Type B pancreatic cell (in vitro differentiated cells): ENCODE measurements at places on chromosomes 4 and X. TPM values are rescaled to one million over a fixed set of nuclear protein-coding genes. Genes with fewer than 3 reads are reported as not detected.

LDOC1 gene
- 48.7 and 52.1 TPM in 2 replicates for total RNA-seq

CLGN gene
- total RNA-seq: 3.0 and 6.4 TPM in 2 replicates

DNA sequence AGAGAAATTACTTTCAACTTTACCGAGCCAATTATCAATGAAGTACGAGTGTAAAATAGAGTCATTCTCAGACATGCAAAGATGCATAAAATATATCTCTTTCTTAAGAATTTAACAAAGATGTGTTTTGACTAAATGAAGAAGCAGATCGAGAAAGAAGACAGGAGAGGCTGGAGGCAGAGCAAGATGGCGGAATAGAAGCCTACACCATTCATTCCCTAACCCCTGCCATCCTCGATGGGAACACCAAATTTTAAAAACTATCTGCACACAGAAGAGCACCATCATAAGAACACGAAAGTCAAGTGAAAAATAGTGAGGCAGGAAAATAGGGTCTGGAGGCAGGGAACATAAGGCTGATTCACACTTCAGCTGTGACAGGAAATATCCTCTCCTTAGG lies 35.0 kb downstream of the CCDC158 start:
- DNase-seq: no peak

DNA sequence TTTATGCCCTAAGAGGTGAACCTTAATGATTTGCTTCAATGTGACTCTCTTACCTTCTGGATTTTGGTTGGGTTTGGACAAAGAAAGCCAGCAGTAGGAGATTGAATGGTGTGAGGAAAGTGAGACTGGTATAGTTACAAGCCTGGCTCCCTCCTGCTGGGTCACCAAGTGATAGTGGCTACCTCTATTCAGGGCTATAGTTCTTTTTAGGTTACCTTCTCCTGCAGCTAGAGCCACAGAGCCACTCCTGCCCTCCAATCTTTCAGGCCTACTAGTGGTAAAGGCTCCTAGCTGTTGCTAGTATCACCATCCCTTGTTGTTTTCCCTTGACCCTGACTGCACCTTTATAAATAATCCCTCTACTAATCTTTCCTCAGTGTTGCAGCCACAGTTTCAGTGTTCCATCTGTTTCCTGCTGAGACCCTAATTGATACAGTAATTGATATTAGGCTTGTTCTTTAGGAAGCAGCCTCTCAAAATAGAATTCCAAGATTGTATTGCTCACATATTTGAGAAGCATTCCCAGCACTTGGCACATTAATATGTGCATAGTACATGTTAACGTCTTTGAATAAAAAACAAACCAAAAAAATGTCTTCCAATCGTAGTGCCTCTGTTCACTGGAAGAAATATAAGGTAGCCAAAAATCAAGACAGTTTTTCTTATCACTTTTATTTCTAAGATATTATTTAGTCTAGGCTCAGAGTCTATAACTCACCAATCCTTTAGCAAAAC lies 82.3 kb downstream of the SRPX start:
- no peak for DNase-seq

DNA sequence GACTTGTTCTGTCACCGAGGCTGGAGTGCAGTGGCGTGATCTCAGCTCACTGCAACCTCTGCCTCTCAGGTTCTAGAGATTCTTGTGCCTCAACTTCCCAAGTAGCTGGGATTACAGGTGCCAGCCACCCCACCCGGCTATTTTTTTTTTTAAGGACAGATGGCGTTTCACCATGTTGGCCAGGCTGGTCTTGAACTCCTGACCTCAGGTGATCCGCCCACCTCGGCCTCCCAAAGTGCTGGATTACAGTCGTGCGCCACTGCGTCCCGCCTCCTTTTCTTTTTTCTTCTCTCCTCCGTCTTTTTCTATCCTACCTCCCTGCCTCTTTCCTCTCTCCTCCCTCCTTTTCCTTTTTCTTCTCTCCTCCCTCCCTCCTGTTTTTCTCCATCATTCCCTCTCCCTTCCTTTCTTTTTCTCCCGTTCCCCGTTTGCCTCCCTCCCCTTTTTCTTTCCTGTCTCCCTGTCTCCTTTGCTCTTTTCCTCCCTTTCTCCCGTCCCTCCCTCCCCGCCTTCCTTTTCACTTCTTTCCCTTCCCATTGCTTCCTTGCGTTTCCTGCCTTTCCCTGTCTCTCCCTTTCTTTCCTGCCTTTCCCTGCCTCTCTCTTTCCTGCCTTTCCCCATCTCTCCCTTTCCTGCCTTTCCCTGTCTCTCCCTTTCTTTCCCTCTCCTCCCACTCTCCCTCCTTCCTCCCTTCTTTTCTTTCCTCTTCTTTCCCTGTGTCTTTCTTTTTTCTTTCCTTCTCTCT lies 2.1 kb upstream of the SLC25A6 start:
- DNase-seq: no peak

GRCh38 chrX:71629467-71629866 lies 11.2 kb upstream of the CXCR3 start:
- no peak for DNase-seq

CCDC160 gene
- total RNA-seq: 0.55 and 1.8 TPM in 2 replicates

DNA sequence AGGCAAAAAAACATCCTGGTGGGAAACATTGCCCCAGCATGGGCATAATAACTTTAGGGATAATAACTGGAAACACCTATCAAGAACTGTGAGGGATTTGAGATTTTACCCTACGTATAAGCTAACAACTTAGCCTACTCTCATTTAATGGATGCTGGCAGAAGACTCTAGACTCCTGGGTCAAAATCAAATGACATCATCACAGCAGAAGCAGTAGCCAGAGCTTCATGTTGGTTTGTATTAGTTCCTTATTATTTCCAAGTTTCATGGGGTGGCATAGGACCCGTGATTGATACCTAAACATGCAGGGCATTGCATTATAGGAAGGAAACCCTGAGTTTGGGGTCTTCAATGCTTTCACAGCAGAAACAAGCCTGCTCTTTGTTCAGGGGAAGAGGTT lies 4.6 kb downstream of the TCEAL9 start:
- DNase-seq: no peak

GRCh38 chrX:5054852-5055251 lies 1173.8 kb downstream of the NLGN4X start:
- no peak for DNase-seq

GRCh38 chr4:22962295-22962694 lies 269.6 kb downstream of the GBA3 start:
- no peak for DNase-seq

DNA sequence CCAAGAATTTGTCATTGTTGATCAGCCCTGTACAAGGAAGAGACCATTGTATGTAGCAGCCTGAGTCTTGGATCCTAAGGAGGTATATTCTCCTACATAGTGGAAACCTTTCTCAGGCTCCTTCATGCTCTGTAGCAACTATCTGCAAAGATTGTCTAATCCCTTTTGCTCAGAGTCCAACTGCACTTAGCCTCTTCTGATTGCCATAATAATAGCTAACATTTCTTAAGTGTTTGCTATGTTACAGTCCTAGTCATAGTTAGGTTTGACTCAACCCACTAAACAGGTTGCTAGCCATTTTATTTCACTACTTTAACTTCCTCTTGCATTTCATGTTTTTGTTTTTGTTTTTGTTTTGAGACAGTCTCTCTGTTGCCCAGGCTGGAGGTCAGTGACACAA lies 50.8 kb upstream of the SLC16A2 start:
- no peak for DNase-seq

DNA sequence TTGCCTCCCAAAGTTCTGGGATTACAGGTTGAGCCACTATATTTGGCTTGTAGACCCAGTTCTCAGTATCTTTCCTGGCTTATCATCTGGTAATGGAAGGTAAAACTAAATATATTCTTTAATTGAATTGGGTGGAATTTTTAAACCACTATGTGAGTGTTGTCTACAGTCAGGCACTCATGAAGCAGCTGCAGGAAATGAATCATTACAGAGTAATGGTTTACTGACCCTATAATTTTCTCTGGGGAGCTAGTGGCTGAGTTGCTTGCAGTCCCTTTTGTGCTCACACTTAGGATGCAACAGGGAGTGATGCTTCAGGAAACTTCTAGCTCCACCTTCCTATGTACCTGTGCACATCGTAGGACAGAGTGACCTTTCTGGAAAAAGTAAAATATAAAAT lies 4.1 kb upstream of the UGT2B7 start:
- no peak for DNase-seq

GRCh38 chr4:150867148-150867547 lies 147.9 kb downstream of the LRBA start:
- no peak for DNase-seq

- DNase-seq: no peak
Observed at GRCh38 chrX:127908384-127908783, 143.8 kb downstream of the ACTRT1 start.

DNA sequence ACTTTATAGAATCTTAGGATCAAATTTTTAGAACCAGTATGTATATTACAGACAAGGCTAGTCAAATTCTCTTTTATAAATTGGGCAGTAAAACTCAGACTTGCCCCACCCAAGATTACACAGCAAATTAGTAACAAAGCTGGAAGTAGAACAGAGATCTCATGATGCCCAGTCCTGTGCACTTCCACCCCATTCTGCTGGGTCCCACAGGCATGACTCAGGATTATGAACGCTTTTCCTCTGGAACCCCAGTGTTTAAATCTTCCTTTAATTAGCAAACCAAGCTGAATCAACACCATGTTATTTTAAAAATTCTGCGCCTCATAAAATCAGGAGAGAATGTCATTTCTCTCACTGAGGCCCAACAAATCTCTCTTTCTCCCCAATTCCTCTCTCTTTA lies 1.5 kb upstream of the IL13RA2 start:
- no peak for DNase-seq

- no peak for DNase-seq
Observed at GRCh38 chr4:29081234-29081955, 1638.8 kb upstream of the PCDH7 start.
